ENCODE measurements at places on chromosomes 11 and 22.

GRCh38 chr11:114250993-114251814, 45.0 kb upstream of the NNMT start:
- no peak for DNase-seq

GRCh38 chr11:7901319-7901854, 29.7 kb downstream of the OR10A6 start:
- DNase-seq, result no peak

DNA sequence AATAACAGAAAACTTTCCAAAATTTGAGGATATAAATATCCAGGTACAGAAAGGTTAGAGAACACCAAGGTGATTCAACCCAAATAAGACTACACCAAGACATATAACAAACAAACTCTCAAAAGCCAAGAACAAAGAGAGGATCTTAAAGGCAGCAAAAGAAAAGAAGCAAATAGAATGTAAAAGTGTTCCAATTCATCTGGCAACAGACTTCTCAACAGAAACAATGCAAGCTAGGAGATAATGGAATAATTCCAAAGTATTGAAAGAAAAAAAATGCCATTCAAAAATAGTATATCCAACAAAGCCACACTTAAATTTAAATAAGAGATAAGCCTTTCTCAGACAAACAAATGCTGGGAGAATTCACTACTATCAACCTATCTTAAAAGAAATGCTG, 153.0 kb upstream of the FAT3 start:
- no peak for DNase-seq

- no peak for DNase-seq
Observed at GRCh38 chr11:125093502-125093901, 17.9 kb downstream of the TMEM218 start.
